ENCODE measurements at places on chromosomes 13 and 19.

- DNase-seq: no peak
Observed at GRCh38 chr13:94914895-94915294, 202.6 kb upstream of the SOX21 start.

- DNase-seq: no peak
Observed at GRCh38 chr13:99778500-99778899, 193.1 kb downstream of the ZIC5 start.

GRCh38 chr19:17889609-17890214 lies 18.0 kb downstream of the SLC5A5 start:
- no peak for DNase-seq

GRCh38 chr19:6379744-6380143 lies 4.0 kb upstream of the PSPN start:
- no peak for DNase-seq

DNA sequence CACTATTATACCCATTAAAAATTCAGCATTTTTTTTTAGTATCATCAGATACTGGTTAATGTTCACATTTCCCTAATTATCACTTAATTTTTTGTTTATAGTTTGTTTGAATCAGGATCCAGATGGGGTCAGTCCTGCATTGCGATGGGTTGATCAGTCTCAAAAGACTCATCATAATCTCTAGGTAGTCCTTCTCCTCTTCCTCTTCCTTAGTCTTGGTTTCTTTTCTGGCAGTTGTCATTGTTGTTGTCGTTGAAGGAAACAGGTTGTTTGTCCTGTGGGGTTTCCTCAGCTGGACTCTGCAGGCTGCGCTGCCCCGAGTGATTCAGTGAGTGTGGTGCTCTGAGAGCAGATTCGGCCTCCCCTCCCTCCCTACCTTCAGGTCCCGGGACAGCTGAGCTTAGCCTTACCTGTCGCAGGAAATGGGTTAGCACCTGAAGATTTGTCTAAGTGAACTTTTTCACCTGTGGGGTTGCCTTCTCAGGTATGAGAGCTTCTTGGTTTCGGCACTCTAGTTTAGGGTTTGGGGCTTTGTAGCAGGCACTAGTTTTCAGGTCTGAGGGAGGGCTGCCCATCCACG lies 34.1 kb downstream of the NFIX start:
- DNase-seq: no peak

DNA sequence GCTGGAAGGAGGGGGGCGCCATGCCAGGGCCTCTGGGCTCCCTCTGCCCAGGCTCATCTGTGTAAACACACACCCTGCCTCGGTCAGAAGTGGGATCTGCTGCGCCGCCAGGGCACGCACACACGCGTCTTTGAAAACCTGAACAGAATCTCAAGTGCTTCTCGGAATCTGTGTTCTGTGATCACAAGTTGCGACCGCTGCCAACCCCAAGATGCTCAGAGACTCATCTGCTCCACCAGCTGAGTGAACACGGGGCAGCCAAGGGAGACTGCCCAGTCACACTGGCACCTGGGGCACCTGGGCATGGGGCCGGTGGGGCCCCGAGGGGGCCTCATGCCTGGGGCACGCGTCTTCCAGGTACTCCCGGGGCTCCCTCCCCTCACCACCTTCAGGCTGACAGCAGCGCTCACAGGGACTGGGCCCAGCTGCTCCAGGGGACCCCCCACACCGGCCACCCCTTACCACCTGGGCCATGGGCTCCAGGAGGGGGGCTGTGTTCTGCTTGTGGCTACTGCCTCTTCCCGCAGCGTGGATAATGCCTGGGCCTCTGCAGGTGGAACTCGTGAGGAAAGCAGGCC lies 59.0 kb downstream of the KLF2 start:
- no peak for DNase-seq
